ENCODE measurements at places on chromosomes 13 and 19.

DNA sequence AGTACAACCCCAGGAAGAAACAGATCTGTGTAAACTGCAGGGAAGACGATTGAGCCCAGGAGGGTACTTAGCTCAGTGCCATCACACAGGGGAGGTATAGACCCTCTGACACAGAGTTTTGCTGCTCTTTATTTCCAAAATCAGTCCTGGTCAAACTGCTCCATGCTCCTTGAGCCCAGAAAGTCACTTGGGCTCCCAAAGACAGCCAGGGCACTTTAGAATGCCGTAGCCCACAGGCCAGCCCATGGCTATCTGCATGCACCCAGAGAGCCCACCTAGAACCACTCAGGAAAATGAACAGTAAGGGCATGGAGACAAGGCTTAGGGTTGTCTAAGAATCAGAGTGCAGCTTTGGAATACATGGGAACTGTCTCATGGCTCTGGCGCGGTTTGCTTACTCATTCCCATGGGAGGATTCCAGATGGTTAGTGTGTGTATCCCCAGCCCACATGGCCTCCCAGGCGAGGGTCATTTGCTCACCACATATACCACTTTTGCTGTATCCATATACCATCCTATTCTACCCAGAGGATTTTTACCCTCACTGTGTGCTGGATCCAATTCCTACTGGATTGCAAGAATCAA lies 14.7 kb upstream of the PDCD5 start:
- DNase-seq = no peak

- no peak for DNase-seq
Observed at GRCh38 chr13:32682740-32683139, 96.5 kb downstream of the PDS5B start.

DNA sequence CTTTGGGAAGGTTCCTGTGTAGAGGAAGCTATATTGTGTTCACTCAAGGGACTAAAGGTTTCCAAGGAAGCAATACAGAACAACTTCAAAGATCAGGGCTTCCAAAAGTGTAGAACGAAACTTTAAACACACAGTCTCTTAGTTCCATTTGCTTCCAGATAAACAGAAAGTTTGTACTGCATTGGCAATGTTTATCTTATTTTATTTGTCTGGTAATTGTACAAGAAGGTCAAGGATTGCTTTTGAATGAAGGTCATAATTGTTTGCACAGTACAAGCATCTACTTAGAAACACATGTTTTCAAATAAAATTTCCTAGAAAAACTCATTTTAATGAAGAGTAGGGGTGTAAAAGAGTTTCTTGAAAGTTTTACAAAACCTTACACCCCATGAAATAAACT lies 712.7 kb upstream of the SGCG start:
- no peak for DNase-seq

- no peak for DNase-seq
Observed at GRCh38 chr19:6413721-6414643, 10.6 kb downstream of the KHSRP start.

- no peak for DNase-seq
Observed at GRCh38 chr13:72565893-72566292, 161.5 kb downstream of the MZT1 start.

DNA sequence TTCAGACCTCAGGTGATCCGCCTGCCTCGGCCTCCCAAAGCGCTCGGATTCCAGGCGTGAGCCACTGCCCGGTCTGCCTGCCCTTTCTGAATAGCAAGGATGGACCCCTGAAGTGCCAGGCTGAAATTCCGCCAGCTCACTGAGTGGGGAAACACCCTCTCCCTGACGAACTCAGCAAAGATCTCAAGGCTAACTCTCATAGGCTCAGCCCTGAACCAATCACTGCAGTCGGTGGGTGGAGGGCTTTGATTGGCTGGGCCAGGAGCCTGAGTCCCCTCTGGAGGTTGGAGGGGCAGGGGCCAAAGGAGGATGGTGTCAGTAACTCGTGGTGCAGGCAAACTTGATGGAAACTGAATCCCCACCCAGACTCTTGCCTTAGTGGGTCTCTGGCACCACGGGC lies 11.2 kb upstream of the COMP start:
- no peak for DNase-seq

- DNase-seq = no peak
Observed at GRCh38 chr19:32824191-32824751, 45.3 kb downstream of the SLC7A9 start.

DNA sequence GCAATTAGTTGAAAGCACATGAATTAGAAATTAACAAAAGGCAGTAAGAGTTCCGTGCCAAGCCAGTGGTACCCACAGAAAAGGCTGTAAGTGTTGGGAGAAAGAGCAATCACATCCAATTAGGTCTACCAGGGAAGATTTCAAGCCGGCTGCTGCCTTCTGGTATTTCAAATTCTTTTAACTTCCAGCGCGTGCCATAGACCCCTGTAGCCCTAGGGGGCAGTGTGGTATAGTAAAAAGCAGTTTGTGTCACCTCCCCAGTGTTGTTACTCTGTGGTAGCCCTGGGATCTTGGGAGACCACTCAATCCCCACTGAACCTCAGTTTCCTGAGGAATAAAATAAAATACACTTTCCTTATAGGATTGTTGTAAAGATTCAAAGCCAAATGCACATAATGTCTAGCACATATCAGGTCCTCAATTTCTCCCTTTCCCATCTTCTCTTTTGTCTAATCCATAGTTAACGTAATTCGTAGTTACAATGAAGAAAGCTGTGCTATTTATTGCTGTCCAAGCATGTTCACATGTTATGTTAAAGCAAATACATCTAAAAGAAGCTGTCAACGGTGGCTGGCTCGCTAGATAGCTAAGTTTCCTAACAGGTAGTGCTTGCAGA lies 230.2 kb downstream of the TDRD3 start:
- DNase-seq = no peak

DNA sequence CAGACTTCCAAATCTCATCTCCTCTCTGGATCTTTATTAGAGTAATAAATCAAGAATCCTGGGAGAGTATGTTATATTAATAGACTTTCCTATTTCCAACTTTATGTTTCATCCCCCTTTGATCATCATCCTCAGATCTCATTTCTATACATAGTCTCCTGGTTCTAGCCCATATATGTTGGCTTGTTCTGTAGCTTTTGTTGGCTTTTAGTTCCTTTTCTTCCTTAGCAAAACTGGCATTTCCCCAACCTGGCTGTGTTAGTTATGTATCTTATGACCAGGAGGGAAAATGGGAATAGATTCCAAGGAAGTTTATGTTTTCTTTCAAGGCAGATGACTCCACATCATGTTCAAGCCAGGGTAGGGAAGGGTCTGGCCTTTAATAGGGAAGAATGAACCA lies 2464.5 kb downstream of the PCDH9 start:
- no peak for DNase-seq

DNA sequence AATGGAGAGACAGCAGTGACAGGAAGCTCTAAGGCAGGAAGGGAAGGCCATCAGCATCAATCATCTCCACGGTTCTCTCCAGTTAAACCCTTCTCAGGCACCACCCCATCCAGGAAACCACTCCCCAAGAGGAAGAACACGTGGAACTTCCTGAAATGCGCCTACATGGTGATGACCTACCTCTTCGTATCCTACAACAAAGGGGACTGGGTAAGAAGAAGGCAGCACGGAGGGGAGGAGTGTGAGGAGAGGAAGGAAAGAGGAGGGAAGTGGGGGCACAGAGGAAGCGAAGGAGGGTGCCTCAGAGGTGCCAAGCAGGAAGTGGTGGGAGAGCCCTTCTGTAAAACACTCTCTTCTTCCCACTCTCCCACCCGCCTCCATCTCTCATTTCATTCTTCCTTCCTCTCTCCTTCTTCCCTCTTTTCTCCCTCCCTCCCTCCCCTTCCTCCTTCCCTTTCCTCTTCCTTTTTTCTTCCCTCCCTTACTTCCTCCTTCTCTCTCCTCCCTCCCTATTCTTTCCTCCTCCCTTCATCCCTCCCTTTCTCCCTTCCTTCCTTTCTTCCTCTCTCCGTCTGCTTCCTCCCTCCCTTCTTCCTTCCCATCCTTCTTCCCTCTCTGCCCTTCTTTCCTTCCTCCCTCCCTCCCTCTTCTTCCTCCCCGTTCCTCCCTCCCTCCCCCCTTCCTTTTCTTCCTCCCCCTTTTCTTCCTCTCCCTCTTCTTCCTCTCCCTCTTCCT lies 12.6 kb downstream of the ZSCAN5A start:
- no peak for DNase-seq

GRCh38 chr19:55695511-55696290 lies 20.7 kb downstream of the EPN1 start:
- no peak for DNase-seq

GRCh38 chr19:55446060-55446459 lies 3.0 kb upstream of the SHISA7 start:
- DNase-seq = no peak

- DNase-seq = no peak
Observed at GRCh38 chr13:54133746-54134145, 1105.1 kb downstream of the OLFM4 start.

- DNase-seq = no peak
Observed at GRCh38 chr13:33578786-33579185, 239.2 kb upstream of the RFC3 start.

DNA sequence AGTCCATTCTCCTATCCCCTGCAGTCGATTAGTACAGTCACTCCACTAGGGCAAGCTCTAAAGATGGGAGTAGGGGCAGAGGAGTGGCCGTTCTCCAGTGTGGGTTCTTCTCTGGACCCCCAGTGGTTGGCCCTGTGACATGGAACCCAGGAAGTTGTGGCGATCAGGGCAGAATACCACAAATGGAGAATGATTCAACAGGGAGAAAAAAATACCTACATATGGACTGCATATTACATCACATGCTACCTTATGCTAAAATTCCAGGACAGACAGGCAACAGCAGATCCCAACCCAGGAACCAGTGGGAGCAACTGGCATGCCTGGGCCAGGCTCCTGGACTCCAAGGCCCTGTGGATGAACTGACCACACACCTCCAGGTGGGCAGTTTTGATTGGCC lies 20.4 kb downstream of the POU2F2 start:
- no peak for DNase-seq

GRCh38 chr13:97851269-97851668 lies 102.2 kb upstream of the IPO5 start:
- DNase-seq = no peak

All from bone marrow (tissue), 2 donors.